ENCODE measurements at places on chromosomes 13 and 19. TPM values are rescaled to one million over a fixed set of nuclear protein-coding genes. Genes with fewer than 3 reads are reported as not detected.

The C1QTNF9B gene
- total RNA-seq = 0.88 TPM

The SLC17A7 gene
- total RNA-seq = 78.0 TPM

The ATP4B gene
- not detected for total RNA-seq

The GMIP gene
- total RNA-seq = 9.2 TPM

The CEACAM1 gene
- 2.6 TPM for total RNA-seq

The EDNRB gene
- total RNA-seq = 42.9 TPM

The MYPOP gene
- 3.2 TPM for total RNA-seq

The GFY gene
- not detected for total RNA-seq

The ICAM1 gene
- 15.1 TPM for total RNA-seq

The SIAH3 gene
- 1.0 TPM for total RNA-seq

The IER2 gene
- 40.2 TPM for total RNA-seq

The HSH2D gene
- 0.27 TPM for total RNA-seq

Data from camera-type eye (tissue), 1 donor.